Fibroblast of skin of left biceps (primary cell): ENCODE measurements at places on chromosomes 1 and 21.

- no peak for DNase-seq
These were observed 673.3 kb downstream of the BRINP3 start for GRCh38 chr1:189804352-189804751.

GRCh38 chr1:94071976-94072375, 49.0 kb downstream of the ABCA4 start:
- no peak for DNase-seq

GRCh38 chr1:154759196-154759595, 110.9 kb downstream of the KCNN3 start:
- no peak for DNase-seq

DNA sequence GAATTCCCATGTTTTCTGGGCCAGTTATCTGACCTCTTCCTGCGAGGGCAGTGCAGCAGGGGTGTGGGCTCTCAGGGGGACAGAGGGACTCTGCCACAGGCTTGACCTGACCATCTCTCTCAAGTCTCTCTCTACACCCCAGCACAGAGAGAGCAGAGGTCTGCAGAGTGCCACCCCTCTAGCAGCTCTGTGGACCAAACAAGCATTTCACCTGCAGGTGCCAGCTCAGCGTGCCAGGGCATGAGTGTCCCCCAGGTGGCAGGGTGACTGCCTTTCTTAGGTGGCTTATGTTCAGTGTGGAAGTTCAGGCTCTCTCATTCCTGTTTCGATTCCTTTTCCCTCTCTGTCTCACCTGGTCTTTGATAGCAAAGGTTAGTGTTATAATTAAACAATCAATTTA, 191.3 kb downstream of the CACNA1E start:
- DNase-seq = no peak

DNA sequence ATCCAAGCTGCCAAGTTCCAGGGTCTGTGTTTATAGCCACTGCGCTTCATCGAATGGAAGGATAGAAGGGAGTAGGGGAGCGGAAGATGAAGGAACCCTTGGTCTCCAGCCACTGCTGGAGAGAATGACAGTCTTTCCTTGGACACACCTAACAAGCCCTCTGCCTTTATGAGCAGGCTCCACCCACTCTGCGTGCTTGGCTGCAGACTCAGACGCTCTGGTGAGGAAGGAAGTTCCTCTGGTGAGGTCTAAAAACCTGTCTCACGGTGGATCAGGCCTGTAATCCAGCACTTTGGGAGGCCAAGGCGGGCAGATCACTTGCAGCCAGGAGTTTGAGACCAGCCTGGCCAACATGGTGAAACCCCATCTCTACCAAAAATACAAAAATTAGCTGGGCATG, 55.4 kb downstream of the MATN1 start:
- no peak for DNase-seq

DNA sequence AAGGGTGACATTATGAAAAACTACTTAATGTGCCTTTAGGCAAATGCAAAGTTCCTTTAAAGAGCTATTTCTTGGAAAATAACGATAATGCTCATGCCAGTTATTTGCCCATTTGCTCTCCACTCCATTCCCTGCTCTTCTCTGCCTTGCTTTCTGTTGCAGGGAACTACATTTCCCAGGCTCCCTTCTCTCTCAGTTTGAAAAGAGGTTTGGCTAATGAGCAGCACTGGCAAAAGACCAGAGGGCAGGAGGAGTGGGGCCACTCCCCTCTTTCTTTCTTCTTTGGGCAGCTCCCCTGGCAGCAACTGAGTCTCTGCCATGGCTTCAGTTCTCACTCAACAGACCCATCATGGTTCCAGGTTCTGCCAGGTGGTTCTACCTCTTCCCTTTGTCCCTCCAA, 130.5 kb downstream of the RWDD3 start:
- no peak for DNase-seq

GRCh38 chr1:13922466-13923110, 222.6 kb downstream of the PRDM2 start:
- no peak for DNase-seq

- no peak for DNase-seq
These were observed 369.5 kb upstream of the LYPLAL1 start for GRCh38 chr1:218804014-218804785.
